ENCODE measurements at places on chromosomes 6 and 20.

GRCh38 chr20:62860924-62861691 is 514 bp downstream of the TCFL5 start:
- H3K27me3 ChIP-seq, result no peaks in the 10 kb centered on the region
- no peak overlapping the region for H3K27ac ChIP-seq
- peaks cover 14% of the 10 kb centered on the region for H3K36me3 ChIP-seq

GRCh38 chr6:11132194-11132888 is 20.8 kb upstream of the ERVFRD-1 start:
- H3K4me1 ChIP-seq, result peaks cover 5% of the 10 kb centered on the region
- H3K27ac ChIP-seq, result no peak overlapping the region
- no peak overlapping the region for H3K4me3 ChIP-seq
- H3K36me3 ChIP-seq, result peaks cover 25% of the 10 kb centered on the region
- DNase-seq, result no peak

DNA sequence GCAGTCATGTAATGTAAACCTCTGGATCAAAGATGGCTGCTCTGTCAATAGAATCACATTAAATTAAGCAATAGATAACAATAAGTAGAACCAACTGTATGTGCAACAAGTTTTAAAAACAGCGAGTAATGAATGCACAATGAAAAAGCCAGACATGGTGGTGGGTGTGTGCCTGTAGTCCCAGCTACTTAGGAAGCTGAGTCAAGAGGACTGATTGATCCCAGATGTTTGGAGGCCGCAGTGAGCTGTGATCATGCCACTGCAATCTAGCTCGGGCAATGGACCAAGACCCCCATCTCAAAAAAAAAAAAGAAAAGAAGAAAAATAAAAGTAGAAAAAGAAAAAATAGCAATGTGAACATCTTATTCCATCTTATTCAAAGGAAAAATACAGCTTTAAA is 558.7 kb upstream of the MMS22L start:
- H3K36me3 ChIP-seq, result no peaks in the 10 kb centered on the region
- no peaks in the 10 kb centered on the region for H3K27me3 ChIP-seq
- DNase-seq, result no peak
- H3K4me1 ChIP-seq, result no peaks in the 10 kb centered on the region
- H3K27ac ChIP-seq, result no peak overlapping the region

DNA sequence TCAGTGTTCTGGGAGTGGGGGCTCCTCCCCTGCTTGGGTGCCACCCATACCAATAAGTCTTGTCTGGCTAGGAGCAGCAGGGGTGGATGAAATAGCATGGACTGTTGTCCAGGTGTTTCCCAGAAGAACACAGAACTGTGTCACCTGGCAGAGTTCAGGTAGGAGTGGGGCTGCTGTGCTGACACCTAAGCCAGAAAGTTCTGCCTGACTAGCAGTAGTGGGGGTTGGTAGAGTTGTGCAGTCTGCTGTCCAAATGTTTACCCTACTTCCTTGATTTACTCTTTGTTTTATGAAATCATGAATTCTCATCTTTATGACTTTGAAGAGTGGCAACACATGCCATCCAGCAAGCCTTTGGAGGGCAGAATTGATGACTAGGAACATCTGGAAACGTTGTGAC is 27.3 kb upstream of the SLC35B3 start:
- H3K27me3 ChIP-seq, result no peaks in the 10 kb centered on the region
- no peaks in the 10 kb centered on the region for H3K4me1 ChIP-seq
- DNase-seq, result no peak
- H3K36me3 ChIP-seq, result no peaks in the 10 kb centered on the region
- H3K4me3 ChIP-seq, result no peak overlapping the region

- H3K4me3 ChIP-seq, result no peak overlapping the region
- DNase-seq, result no peak
- H3K27me3 ChIP-seq, result no peaks in the 10 kb centered on the region
- H3K4me1 ChIP-seq, result peaks cover 61% of the 10 kb centered on the region
- no peak overlapping the region for H3K27ac ChIP-seq
Measured at GRCh38 chr6:1837826-1838225, 228.1 kb downstream of the FOXC1 start.
